ENCODE measurements at places on chromosomes 11 and 22. TPM values are rescaled to one million over a fixed set of nuclear protein-coding genes. Genes with fewer than 3 reads are reported as not detected.

DNA sequence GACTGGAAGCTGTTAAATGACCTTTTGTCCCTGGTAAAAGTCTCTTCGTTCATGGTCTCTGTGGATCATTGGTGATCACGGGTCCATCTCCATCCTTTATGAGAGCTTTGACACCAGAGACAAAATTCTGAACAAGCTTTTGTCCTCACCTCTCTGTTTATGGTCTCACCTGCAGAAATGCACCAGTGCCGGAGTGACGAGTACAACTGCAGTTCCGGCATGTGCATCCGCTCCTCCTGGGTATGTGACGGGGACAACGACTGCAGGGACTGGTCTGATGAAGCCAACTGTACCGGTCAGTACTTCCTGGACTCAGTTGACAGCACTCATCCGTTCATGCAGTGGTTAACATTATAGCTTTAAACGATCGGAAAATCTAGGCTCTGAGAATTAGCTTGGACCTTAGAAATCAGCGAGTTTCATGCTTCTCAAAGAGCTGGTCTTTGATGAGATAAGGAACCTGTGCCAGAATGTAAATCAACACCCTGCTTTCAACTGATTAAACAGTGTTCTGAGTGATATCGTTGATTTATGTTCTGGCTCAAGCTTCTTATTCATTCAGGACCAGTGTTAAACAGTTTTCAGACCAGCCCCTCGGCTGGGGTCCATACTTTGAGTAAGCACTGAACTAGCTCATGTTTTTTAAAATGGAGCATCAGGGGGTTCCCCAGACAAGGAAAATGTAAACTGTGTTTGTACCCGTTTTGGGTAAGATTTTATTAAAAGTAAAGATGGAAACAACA, 124.5 kb upstream of the SORL1-AS1 start:
- no peak for DNase-seq

Gene CCDC116
- total RNA-seq, result 0.45 TPM

Gene SNU13
- 55.3 TPM for total RNA-seq

Gene OR52I1
- total RNA-seq, result not detected

Gene SLC17A6
- total RNA-seq, result 15.8 TPM

Gene MS4A7
- 3.5 TPM for total RNA-seq

DNA sequence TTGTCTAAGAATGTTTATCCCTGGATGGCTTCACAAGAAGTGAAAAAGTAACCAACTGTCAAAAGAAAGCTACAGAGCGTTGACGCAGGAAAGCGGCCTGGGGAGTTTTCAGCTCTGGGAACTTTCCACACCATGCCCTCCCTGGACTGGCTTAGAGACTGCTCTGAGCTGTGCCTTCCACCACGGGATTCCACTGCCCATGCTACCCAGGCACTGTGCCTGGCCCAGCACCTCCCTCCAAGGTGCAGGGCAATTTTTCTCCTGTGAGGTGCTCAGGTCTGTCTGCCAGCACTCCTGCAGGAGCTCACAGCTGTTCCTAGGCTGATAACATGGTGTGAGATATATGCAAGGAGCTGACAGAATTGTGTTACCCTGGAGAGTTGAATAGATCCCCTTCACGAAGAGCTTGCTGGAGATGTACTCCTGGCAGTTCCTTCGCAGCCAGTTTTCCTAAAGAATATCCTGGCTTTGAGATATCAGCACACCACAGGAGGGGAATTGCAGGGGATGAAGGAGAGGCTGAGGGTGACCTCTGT, 258.3 kb upstream of the B3GAT1 start:
- no peak for DNase-seq

Measured in cerebellum (tissue), 4 donors.